Activated CD4-positive, alpha-beta memory T cell treated with anti-CD3 and anti-CD28 coated beads, Interleukin-2, amount 10 ng/mL, durations not matched to agents 7 days and 5 days (primary cell): ENCODE measurements at places on chromosomes 11 and 22. TPM values are rescaled to one million over a fixed set of nuclear protein-coding genes. Genes with fewer than 3 reads are reported as not detected.

The PICK1 gene
- 12.7 TPM for total RNA-seq

The POTEH gene
- total RNA-seq, result not detected

The ELFN2 gene
- 0.38 TPM for total RNA-seq

The CRYBA4 gene
- 0.48 TPM for total RNA-seq

The SBF2 gene
- total RNA-seq, result 9.0 TPM

- no peak overlapping the region for H3K4me3 ChIP-seq
- no peak overlapping the region for H3K27ac ChIP-seq
- no peaks in the 10 kb centered on the region for H3K4me1 ChIP-seq
- no peaks in the 10 kb centered on the region for H3K36me3 ChIP-seq
These were observed 127.4 kb upstream of the LMO1 start for GRCh38 chr11:8390851-8391612.

DNA sequence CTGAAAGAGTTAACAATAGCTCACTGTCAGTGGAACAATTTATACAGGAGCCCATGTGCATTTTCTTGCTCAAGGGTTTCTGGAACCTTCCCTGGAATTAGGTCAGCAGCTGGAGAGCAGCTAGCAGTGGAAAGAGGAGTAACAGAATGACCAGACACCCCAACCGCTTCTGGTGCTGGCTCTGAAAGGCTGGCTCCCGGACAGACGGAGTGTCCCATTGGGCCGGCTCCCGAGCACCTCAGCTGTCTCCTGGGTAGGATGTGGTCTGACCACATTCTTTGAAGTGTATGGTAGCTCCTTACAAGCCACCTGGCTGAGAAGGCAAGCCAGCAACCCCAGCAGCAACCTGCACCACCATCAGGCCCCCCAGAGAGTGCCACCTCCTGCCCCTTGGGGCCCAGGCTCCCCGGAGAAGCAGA lies 44.7 kb downstream of the ABTB2 start:
- DNase-seq, result peak; percentile 29
- peaks cover 14% of the 10 kb centered on the region for H3K4me1 ChIP-seq
- no peak overlapping the region for H3K4me3 ChIP-seq
- H3K36me3 ChIP-seq, result no peaks in the 10 kb centered on the region

GRCh38 chr22:26689513-26690301 lies 32.3 kb downstream of the MIAT start:
- no peak for DNase-seq
- H3K27me3 ChIP-seq, result no peaks in the 10 kb centered on the region
- no peak overlapping the region for H3K4me3 ChIP-seq
- peaks cover 24% of the 10 kb centered on the region for H3K36me3 ChIP-seq

- no peaks in the 10 kb centered on the region for H3K27me3 ChIP-seq
- H3K4me3 ChIP-seq, result no peak overlapping the region
- H3K4me1 ChIP-seq, result no peaks in the 10 kb centered on the region
- no peak for DNase-seq
These were observed 151.1 kb downstream of the METTL15 start for GRCh38 chr11:28259177-28259843.

DNA sequence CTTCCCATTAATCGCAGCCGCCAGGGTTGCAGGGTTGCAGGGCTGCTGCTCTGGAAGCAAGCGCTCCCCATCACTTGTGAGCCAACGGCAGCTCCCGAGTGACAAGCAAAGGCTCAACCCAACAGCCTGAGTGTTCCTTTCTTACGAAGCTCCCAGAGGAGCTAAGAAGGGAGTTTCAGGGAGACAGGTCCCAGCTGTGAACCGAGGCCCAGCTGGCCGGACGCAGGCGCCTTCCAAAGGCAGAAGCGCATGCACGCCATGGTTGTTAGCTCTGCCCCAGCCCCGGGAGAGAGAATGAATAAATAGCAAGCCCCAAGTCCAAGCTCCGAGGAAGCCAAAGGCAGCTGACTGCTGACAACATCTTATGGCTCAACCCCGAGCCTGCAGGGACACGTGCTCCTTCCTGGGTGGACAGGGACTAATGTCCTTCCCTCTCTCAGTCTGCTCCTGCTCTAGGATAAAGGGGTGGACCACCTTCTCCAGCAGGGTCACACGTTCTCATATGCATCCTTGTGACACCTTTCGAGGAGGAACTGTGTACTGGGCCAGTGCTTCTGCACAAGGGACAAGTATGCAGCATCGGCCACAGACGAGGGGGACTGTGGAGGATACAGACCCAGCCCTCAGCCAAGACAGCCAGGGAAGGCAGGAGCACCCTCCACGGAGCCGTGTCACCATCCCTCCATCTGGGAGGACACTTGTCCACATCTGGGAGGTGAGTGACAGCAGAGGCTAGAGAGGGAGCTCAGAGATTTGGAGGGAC lies 29.9 kb downstream of the SHANK2 start:
- no peak for DNase-seq
- H3K27ac ChIP-seq, result no peak overlapping the region
- H3K4me1 ChIP-seq, result no peaks in the 10 kb centered on the region
- no peak overlapping the region for H3K4me3 ChIP-seq

- H3K27me3 ChIP-seq, result peaks cover 22% of the 10 kb centered on the region
- H3K4me3 ChIP-seq, result no peak overlapping the region
- no peaks in the 10 kb centered on the region for H3K36me3 ChIP-seq
- DNase-seq, result no peak
These were observed 2.6 kb downstream of the PHLDA2 start for GRCh38 chr11:2926611-2927051.

- H3K27ac ChIP-seq, result no peak overlapping the region
- no peaks in the 10 kb centered on the region for H3K36me3 ChIP-seq
- no peaks in the 10 kb centered on the region for H3K27me3 ChIP-seq
- peaks cover 25% of the 10 kb centered on the region for H3K4me1 ChIP-seq
- no peak overlapping the region for H3K4me3 ChIP-seq
These were observed 5.3 kb downstream of the HARBI1 start for GRCh38 chr11:46611526-46612304.

GRCh38 chr22:41825376-41825775 lies 7.5 kb upstream of the SREBF2 start:
- peak overlapping the region; percentile 41 for H3K27ac ChIP-seq
- DNase-seq, result no peak
- no peaks in the 10 kb centered on the region for H3K27me3 ChIP-seq
- H3K4me1 ChIP-seq, result peaks cover 37% of the 10 kb centered on the region

DNA sequence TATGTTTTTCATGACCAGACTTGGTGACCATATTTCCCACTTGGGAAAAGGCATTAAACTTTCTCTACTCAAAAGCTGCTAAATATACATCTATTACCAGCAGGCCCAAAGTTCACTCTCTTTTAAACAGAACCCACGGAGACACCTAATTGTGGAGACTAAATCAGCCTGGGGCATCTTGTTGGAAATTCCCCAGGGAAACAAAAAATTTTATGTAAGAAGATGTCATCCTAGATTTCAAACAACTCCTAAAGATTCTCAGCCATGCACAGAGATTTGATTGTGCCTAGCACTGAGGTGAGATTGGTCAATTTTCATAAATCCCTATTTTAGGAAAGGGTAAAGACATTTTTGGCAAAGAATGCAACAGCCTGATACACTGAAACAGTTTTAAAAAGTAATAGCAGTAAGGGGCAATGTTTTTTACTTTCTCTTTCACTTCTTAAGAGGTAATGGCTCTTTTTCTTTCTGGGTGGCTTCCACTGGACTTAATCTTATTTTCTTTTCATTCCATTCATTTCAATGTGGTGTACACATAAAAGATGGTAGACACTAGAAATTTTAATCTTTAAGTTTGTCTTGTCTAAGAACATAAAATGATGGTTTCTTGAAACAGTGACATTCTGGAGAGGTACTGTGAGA lies 9.6 kb downstream of the OR52N2 start:
- no peaks in the 10 kb centered on the region for H3K36me3 ChIP-seq
- H3K4me1 ChIP-seq, result peaks cover 8% of the 10 kb centered on the region
- peaks cover 2% of the 10 kb centered on the region for H3K27me3 ChIP-seq
- peak overlapping the region; percentile 35 for H3K4me3 ChIP-seq
- no peak overlapping the region for H3K27ac ChIP-seq
- DNase-seq, result no peak

DNA sequence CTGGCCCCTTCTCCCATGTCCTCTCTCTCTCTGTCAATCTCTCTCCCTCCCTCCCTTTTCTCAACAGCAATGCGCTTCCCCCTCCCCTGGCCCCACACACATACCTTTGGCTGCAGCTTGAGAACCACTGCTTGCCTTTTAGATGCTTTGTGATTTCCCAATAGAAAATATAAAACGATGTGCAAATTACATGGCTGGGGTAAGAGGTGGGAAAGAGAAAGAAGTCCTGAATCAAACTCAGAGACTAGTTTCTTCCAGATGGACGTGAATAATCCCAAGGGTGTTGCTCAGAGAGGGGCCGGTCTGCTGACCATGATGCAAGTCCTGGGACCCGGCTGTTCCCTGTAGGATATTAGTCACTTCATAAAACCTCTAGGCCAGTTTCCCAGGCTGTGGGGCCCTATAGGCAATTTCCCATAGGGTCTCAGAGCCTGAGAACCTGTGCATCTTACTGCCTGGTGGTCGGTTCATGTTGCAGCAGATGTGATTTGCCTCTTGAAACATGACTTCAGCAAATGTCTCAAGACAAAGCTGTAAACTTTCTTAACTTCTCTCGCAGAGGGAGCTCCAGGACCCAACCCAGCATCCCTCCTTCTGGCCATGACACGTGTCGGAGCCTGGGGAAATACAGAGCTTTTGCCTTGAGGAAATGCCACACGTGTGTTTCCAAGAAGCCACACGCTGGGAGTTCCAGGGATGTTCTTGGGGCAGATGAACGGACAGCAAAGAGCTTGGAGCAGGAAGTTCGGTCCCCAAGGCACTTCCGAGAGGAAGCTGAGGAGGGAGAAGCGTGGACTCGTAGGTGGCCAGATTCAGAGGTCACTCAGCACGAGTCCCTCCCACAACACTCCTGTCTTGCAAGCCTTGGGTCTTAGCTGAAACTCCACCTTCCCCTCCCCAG lies 34.5 kb upstream of the ETS1 start:
- no peaks in the 10 kb centered on the region for H3K27me3 ChIP-seq
- no peak overlapping the region for H3K4me3 ChIP-seq
- H3K27ac ChIP-seq, result no peak overlapping the region
- peaks cover 71% of the 10 kb centered on the region for H3K4me1 ChIP-seq
- peaks cover 3% of the 10 kb centered on the region for H3K36me3 ChIP-seq
- DNase-seq, result no peak

GRCh38 chr11:78662811-78663210 lies 88.1 kb upstream of the NARS2 start:
- no peak overlapping the region for H3K27ac ChIP-seq
- H3K27me3 ChIP-seq, result peaks cover 8% of the 10 kb centered on the region
- H3K36me3 ChIP-seq, result no peaks in the 10 kb centered on the region
